ENCODE measurements at places on chromosomes 11 and 22.

- no peak for DNase-seq
Observed at GRCh38 chr11:20211691-20212090, 51.4 kb upstream of the DBX1 start.

DNA sequence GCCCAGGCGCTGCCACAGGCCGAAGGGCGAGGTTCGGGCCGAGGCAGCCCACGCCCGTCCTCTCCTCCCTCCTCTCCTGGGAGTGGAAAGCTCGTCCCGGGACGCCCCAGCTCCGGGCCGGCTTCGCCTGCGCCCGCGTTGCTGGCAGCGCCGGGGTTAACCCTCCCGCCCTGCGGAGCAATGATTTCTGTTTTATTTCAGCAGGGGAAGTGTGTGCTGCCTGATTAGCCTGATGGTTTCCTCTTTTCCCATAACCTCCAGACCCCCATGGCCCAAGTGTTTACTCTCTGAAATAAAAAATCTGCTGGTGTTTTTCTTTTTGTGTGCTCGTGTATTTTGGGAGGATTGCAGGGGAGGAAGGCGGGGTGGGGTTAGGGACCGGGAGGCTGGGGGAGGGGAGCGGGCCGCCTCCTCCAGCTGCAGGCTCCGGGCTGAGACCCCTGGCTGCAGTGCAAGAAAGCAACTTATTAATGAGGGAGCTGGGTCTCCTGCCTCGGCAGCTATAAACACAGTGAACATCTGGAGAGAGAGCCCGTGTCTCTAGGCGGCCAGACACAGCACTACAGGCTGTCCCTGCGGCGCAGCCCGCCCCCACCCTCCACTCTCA is 38.6 kb downstream of the ETS1 start:
- no peak for DNase-seq

- DNase-seq: no peak
Observed at GRCh38 chr11:122122179-122122578, 6.2 kb upstream of the BLID start.

GRCh38 chr11:123357353-123357989 is 72.6 kb upstream of the GRAMD1B start:
- no peak for DNase-seq

DNA sequence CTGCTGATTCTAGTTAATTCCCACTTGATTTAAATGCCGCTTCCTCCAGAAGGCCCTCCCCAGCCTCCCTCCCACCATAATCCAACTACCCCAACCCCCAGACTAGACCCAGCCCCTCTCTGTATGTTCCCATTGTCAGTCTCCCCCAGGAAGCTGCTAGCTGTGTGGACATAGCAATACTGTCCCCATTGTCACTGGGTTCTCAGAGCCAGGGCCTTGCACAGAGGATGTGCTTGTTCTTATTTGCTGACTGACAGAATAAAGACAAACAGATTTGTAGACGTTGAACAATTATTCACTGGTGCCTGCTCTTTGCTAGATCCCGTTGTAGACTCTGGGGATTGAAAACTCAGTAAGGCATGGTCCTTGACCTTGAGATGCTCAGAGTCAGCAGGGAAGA is 45.7 kb upstream of the NAV2 start:
- no peak for DNase-seq

- DNase-seq: no peak
Observed at GRCh38 chr11:79431535-79431934, 9.3 kb downstream of the TENM4 start.

GRCh38 chr11:75313513-75314272 is 37.8 kb downstream of the ARRB1 start:
- DNase-seq: no peak

- no peak for DNase-seq
Observed at GRCh38 chr11:119880143-119880542, 151.1 kb upstream of the NECTIN1 start.

- DNase-seq: no peak
Observed at GRCh38 chr22:48942698-48943566, 884.7 kb downstream of the BRD1 start.

- DNase-seq: no peak
Observed at GRCh38 chr11:23680488-23681230, 816.2 kb upstream of the LUZP2 start.

- DNase-seq: no peak
Observed at GRCh38 chr11:121463689-121464335, 11.0 kb upstream of the SORL1-AS1 start.

- no peak for DNase-seq
Observed at GRCh38 chr11:68878022-68878421, 25.6 kb downstream of the MRPL21 start.

GRCh38 chr11:63915961-63916836 is 765 bp downstream of the RCOR2 start:
- DNase-seq: no peak

DNA sequence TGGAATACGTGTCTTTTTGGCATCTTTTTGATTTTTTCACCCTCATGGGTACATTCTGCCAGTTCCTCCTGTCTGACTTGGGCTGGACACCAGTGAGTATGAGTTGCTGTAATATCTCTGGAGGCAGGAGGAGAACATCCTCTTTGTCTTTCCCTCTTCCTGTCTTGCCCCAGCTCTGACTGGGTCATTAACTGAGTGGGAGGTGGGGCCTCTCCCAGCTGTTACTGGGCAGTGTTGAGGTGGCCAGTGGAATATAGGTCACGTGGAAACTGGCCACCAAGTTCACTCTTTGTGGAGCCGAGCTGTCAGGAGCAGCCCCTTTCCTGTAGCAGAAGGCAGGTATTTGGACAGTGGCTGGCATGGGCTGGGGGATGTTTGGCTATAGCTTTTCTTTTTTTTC is 2.2 kb downstream of the GLB1L2 start:
- DNase-seq: no peak

DNA sequence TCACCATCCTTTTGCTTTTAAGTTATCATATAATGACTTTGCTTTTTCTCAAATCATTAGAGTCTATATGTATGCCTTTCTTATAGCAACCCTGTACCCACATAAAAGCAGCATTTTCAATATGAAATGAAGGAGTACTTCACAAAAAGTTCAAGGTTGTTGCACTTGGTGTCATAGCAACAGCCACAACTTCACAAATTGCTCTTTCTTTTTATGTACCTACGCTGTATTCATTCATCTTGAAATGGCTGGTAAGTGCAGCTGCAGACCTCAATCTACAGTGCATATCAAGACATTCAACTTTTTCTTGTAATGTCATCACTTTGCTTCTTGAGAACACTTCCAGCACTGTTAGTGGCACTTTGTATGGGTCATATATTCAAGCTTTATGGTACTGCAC is 18.6 kb downstream of the CWC15 start:
- no peak for DNase-seq

- DNase-seq: peak; percentile 63
Observed at GRCh38 chr11:128039140-128040021, 548.0 kb downstream of the ETS1 start.

GRCh38 chr11:14544611-14545010 is 24.4 kb upstream of the PSMA1 start:
- DNase-seq: no peak

GRCh38 chr22:37284805-37285355 is 2.6 kb downstream of the CYTH4 start:
- DNase-seq: no peak

DNA sequence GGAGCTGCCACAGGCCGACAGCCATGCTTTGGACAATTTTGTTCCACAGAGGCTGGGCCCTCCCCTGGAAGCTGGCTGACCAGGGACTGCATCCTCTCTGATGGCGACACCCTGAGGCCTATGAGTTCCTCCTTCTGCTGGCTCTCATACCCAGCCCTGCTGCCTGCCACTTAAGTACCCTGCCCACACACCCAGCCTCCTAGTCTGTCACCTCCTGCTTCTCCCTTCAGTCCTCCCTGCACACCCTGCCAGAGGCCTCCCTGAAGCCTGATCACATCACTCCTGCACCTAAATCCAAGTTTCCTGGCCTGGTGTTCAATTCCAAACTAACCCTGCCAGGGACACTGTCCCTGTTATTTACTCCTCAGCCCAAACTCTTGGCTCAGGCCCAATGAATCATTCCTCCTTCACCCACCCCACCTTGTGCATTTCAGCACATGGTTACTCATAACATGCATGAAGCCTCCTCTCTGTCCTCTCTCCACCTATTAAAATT is 136.7 kb upstream of the NECTIN1 start:
- no peak for DNase-seq

All from activated CD4-positive, alpha-beta T cell treated with anti-CD3 and anti-CD28 coated beads, Interleukin-2, amount 50 U/mL, for 4 hours (primary cell).